ENCODE measurements at places on chromosomes 7 and 10.

GRCh38 chr7:5332579-5332978, 49.8 kb downstream of the SLC29A4 start:
- no peak for DNase-seq

- no peak for DNase-seq
These were observed 480.6 kb downstream of the IPMK start for GRCh38 chr10:57786850-57787750.

GRCh38 chr10:94630017-94630688, 53.4 kb upstream of the CYP2C18 start:
- no peak for DNase-seq

- no peak for DNase-seq
These were observed 53.7 kb downstream of the SLC39A12 start for GRCh38 chr10:18005445-18005780.

GRCh38 chr7:150975536-150976319, 2.4 kb downstream of the KCNH2 start:
- no peak for DNase-seq

DNA sequence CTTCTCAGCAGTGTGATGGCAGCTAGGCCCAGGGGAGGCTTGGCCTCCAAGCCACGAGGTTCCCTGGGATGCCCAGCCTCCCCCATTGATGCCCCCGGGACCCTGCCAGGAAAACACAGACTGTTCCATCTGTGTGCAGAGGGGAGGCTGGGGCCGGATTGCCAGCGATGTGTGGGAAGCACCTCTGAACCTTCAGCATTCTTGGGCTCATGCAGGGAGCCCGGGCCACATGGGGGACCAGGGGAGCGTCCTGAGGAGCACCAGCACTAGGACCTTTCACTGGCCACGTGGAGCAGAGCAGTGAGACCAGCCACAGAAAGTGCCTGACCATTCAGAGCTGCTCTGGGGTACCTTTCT, 2.6 kb downstream of the IMPDH1 start:
- no peak for DNase-seq

DNA sequence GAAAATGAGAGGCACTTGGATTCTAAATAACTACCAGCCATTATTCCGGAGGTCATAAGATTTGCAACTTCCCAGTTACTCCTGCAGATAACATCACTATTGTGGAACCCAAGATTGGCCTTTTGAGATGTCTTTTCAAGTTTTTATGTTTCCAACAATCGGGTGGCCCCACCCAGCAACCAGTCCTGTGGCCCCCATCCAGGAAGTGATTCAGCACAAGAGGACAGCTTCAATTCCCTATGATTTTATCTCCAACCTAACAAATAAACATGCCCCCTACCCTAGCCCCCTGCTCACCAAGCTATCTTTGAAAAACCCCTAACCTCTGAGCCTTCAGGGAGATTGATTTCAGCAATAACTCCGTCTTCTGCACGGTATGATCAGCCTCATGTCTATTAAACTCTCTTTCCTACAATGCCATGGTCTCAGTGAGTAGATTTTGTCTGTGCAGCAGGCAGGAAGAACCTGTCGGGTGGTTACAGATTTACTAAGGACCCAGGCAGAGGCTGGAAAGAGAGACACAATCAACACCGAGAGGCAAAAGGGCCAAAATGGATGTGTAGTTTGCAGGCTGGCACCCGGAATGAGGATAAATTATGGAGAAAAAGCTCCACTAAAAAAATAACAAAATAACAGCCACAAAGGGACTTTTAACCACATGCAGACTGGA, 83.9 kb upstream of the UNC5B start:
- no peak for DNase-seq

- no peak for DNase-seq
These were observed 967 bp downstream of the ELFN1 start for GRCh38 chr7:1670894-1671593.

GRCh38 chr7:142815134-142815533, 39.7 kb upstream of the EPHB6 start:
- no peak for DNase-seq

- no peak for DNase-seq
These were observed 4.7 kb upstream of the ENTPD7 start for GRCh38 chr10:99654390-99655175.

- peak; percentile 38 for DNase-seq
These were observed 3.1 kb upstream of the HOXA9 start for GRCh38 chr7:27168265-27168947.

- DNase-seq = no peak
These were observed 1115.3 kb downstream of the REEP3 start for GRCh38 chr10:64636461-64636860.

- DNase-seq = no peak
These were observed 242.5 kb downstream of the CELF2 start for GRCh38 chr10:11260170-11260569.

GRCh38 chr10:23342213-23342884, 2.2 kb downstream of the C10orf67 start:
- DNase-seq = no peak

- no peak for DNase-seq
These were observed 64.2 kb downstream of the PARP12 start for GRCh38 chr7:139998572-139998971.

- DNase-seq = no peak
These were observed 37.1 kb upstream of the ATP6V0A4 start for GRCh38 chr7:138835087-138835486.

- no peak for DNase-seq
These were observed 12.4 kb upstream of the PRLHR start for GRCh38 chr10:118607768-118608354.

DNA sequence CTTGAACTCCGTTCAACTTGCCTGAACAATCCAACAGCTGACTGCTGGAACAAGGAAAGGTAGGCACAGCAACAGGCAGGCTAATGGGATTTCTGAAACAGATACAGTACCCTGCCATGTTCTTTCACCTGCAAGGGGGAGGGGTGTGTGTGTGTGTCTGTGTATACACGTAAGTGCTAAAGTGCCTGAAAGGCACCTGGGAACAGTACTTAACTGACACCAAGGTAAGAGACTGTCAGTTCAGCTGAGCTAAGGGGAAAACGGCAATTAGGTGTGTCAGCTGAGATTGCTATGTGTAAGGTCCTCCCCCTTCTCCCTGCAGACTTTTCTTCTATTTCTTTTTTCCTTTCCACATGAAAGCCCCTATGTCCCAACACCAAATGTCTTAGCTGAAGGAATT, 27.0 kb downstream of the NAMPT start:
- DNase-seq = peak; percentile 18

Data from NCI-H187 (cell line).